ENCODE measurements at places on chromosomes 3 and 15.

- H3K4me3 ChIP-seq, result no peak overlapping the region
- H3K36me3 ChIP-seq, result peaks cover 1% of the 10 kb centered on the region
- DNase-seq, result no peak
- no peaks in the 10 kb centered on the region for H3K4me1 ChIP-seq
- H3K27ac ChIP-seq, result no peak overlapping the region
These were observed 9.5 kb downstream of the ADAMTS17 start for GRCh38 chr15:100332231-100332630.

DNA sequence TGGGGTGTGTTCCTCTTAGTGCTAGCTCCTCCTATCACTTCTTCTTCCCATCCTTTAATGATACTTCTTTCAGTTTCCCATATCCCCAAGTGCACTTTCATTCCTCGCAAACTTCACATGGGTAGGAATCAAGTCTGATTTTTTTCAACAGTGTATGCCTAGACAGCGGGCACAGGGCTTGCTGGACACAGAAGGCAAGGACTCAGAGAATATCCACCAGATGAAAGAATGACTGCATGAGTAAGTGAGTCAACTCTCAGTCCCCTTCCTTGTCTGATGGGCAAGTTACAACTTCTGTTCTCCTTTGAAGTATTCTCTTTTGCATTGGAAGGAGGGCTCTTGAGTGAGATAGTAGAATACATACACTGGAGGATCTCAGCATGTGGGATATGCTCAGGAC, 3.1 kb upstream of the SQOR start:
- H3K4me1 ChIP-seq, result no peaks in the 10 kb centered on the region
- DNase-seq, result no peak
- H3K27me3 ChIP-seq, result no peaks in the 10 kb centered on the region
- H3K36me3 ChIP-seq, result no peaks in the 10 kb centered on the region
- H3K27ac ChIP-seq, result no peak overlapping the region
- no peak overlapping the region for H3K4me3 ChIP-seq

DNA sequence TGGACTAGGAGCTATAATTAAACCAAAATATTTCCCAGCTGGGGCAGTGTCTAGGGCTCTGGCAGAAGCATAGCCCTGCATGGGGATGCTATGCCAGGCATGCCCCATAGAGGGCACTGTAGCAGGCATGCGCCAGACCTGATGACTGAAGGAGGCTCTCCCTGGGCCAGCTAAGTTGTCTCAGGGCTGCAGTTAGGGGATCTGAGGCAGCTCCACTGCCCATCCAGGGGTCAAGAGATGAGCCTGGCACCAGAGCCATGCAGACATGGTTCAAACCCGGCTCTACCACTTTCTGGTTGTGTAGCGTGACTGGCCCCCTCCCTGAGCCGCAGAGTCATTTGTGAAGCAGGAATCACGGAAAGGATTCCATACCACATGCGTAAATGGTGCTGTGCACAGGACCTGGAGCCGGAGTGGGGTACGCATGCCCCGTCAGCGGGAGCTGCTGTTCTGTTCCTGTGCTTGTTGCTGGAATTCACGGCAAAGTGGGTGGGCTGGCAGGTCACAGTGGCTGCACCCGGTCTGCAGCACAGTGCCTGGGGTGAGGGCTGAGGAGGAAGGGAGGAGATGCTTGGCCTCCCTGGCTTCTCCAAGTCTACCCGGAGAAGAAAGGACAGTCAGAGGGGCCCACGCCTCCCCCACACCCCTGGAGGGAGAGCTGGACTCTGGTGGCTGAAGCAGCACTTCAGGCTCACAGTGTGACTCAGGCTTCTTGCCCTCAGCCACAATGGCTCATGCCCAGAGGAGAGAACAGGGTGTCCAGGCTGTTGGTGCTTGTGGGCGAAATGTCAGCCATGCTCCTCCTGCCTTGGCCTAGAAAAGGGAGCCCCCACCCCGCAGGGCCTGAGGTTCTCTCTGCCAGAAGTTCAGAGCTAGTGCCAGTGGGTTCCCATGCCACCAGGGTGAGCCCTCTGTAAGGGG, 43.1 kb downstream of the DNASE1L3 start:
- no peaks in the 10 kb centered on the region for H3K36me3 ChIP-seq
- no peaks in the 10 kb centered on the region for H3K27me3 ChIP-seq
- no peaks in the 10 kb centered on the region for H3K4me1 ChIP-seq
- H3K4me3 ChIP-seq, result no peak overlapping the region
- DNase-seq, result no peak

DNA sequence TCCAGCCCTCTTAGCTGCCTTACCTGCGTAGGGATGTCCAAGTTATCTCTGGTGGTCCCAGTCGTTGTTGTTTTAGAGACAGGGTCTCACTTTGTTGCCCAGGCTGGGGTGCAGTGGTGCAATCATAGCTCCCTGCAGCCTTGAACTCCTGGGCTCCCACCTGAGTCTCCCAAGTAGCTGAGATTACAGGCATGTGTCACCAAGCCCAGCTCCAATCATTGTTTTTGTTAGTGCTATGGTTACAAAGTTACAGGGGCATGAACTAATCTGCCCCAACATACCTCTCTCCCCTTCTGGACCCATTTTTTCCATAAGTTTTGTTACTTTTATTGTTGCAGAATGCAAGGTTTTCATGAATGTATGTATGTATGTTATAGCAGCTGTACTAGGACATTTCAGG, 54.7 kb downstream of the CTDSPL2 start:
- H3K27ac ChIP-seq, result no peak overlapping the region
- H3K4me1 ChIP-seq, result no peaks in the 10 kb centered on the region
- no peaks in the 10 kb centered on the region for H3K27me3 ChIP-seq
- no peak overlapping the region for H3K4me3 ChIP-seq
- no peak for DNase-seq

GRCh38 chr3:119786409-119786808, 4.5 kb downstream of the NR1I2 start:
- no peaks in the 10 kb centered on the region for H3K27me3 ChIP-seq
- no peaks in the 10 kb centered on the region for H3K4me1 ChIP-seq
- peak; percentile 81 for DNase-seq
- no peaks in the 10 kb centered on the region for H3K36me3 ChIP-seq
- H3K27ac ChIP-seq, result no peak overlapping the region
- peak overlapping the region; percentile 25 for H3K4me3 ChIP-seq

DNA sequence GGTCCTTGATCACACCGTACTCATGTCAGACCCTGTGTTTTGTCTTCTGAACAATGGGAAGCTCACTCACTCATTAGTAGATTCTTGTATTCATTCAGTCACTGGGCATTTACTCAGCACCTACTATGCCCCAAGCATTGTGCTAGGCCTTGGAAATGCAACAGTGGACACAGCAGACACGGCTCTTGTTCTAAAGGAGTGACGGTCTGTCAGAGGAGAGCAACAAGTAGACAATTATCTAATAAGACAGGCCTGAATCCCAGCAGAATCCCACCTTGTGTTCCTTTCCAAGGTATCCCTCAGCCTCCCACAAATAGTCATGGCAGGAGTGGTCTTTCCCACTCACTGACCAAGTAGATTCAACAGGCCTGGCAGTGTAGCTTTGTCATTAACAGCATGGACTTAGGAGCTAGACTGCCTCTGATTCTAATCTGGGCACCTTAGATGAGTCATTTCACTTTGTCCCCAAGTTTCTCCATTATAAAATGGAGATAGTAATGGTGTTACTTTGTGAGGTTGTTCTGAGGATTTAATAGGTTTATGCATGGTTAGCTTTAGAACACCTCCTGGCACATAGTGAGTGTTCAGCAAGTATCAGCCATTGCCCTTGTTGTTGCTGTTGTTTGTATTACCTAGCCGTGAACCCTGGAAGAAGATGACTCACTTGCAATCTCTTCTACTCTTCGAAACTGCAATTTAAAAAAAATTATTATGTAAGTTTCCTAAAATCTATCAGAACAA, 69.1 kb downstream of the SSUH2 start:
- H3K27ac ChIP-seq, result no peak overlapping the region
- H3K27me3 ChIP-seq, result no peaks in the 10 kb centered on the region
- no peak for DNase-seq
- no peak overlapping the region for H3K4me3 ChIP-seq
- H3K36me3 ChIP-seq, result no peaks in the 10 kb centered on the region

- H3K27ac ChIP-seq, result peak overlapping the region; percentile 43
- DNase-seq, result no peak
- H3K27me3 ChIP-seq, result no peaks in the 10 kb centered on the region
- peaks cover 7% of the 10 kb centered on the region for H3K4me1 ChIP-seq
- peak overlapping the region; percentile 62 for H3K4me3 ChIP-seq
These were observed 40.5 kb upstream of the ROPN1 start for GRCh38 chr3:124032311-124032880.

DNA sequence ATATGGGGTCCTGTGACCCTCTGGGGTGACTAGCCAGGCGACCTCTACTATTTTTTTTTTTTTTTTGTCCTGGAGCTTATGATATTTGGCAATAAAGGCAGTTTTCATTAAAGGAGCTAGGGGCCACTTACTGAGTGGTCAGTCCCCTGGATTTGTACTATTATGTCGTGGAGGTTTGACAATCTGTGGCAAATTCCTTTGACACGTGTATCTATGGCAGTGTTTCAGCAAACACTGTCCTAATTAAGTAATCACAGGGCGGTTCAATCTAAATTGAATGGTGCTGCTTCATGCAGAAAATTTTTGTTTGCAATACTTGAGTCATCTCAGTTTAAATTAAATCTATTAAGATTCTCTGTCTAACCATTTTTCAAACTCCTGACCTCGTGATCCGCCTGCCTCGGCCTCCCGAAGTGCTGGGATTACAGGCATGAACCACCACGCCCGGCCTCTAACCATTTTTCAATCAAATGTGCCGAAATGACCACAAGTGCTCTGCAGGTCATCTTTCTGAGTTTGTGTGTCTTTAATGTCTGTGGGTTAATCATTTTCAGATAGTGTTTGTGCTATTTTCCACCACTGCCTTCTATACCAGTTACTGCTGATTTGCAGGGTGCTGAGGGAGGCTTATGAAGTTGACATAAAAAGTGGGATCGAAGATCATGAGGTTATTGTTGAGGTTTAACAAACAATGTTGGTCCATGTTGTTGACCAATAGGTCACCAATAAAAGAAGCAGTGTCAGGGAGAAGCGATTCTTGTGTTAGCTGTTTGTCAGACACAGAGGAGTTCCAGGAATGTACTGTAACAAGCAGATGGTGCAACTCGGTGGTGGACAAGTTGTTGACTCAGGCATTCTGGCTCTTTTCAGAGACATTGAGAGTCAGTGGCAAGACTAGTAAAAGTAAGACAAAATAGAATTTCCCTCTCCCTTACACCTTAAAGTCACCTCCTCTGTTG, 18.6 kb upstream of the SLC2A2 start:
- DNase-seq, result no peak
- H3K36me3 ChIP-seq, result no peaks in the 10 kb centered on the region
- H3K4me1 ChIP-seq, result no peaks in the 10 kb centered on the region
- H3K4me3 ChIP-seq, result peak overlapping the region; percentile 25

GRCh38 chr3:187223799-187224198, 26.5 kb downstream of the RTP1 start:
- H3K36me3 ChIP-seq, result no peaks in the 10 kb centered on the region
- H3K27ac ChIP-seq, result peak overlapping the region; percentile 91
- H3K4me1 ChIP-seq, result peaks cover 28% of the 10 kb centered on the region
- H3K27me3 ChIP-seq, result no peaks in the 10 kb centered on the region
- DNase-seq, result no peak

DNA sequence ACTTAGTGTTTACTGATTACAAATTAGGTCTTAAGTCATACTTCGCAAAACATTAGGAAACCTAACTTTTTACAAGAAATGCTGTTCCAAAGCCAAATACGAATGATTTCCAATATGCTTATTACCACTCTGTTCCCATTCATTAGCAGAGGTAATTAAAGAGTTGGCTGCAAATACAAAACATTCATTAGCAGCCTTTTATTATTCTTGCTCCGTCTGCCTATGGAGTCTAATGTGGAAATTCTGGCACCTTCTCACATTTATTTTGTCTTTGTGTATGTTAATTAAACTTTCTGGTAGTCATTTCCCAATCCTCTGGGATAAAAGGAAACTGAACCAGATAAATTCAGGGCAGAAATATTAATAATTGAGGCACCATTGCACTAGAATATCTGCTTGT, 689.0 kb downstream of the PLOD2 start:
- H3K36me3 ChIP-seq, result no peaks in the 10 kb centered on the region
- no peak overlapping the region for H3K4me3 ChIP-seq
- H3K27ac ChIP-seq, result no peak overlapping the region
- no peaks in the 10 kb centered on the region for H3K4me1 ChIP-seq
- no peak for DNase-seq
- no peaks in the 10 kb centered on the region for H3K27me3 ChIP-seq

DNA sequence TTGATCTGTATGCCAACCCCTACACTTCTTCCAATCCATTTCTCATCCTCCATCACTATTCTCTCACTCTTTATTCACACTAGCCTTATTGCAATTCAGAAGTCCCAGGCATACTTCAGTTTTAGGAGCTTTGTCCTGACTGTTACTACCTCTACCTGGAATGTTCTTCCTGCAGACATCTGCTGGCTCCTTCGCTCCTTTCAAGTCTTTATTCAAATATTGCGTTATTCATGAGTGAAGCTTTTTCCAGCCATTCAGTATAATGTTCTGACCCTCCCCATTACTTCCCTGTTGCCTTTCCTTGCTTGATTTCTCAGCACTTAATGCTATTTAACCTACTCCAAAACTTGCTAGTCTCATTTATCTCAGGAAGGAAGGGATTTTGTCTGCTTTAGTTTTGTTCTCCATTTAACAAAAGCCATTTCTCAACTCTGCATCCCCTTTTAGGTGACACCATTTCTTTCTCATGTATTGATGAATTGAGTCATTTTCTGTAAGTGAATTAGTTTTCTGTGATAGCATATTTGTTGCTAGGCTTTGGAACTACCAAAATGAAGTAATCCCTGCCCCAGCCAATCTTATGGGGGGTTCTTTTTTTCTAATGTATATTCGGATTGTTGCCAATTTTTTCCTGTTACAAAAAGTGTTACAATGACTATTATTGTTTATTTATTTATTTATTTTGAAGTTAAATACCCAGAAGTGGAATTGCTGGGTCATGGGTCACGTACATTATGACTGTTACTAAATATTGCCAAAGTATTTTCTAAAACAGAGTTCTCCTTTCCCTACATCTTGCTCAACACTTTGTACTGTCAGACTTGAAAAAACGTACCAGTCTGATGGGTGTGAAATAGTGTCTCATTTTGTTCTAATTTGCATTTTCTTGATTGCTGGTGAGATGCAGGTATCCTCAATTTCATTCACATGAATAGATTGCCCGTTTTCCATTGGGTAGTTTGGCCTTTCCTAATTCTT, 9.4 kb downstream of the ATP11B start:
- H3K36me3 ChIP-seq, result no peaks in the 10 kb centered on the region
- H3K4me1 ChIP-seq, result no peaks in the 10 kb centered on the region
- DNase-seq, result no peak
- no peaks in the 10 kb centered on the region for H3K27me3 ChIP-seq

- no peak for DNase-seq
- H3K4me1 ChIP-seq, result peaks cover 4% of the 10 kb centered on the region
- H3K4me3 ChIP-seq, result no peak overlapping the region
- no peaks in the 10 kb centered on the region for H3K36me3 ChIP-seq
- H3K27me3 ChIP-seq, result no peaks in the 10 kb centered on the region
- H3K27ac ChIP-seq, result no peak overlapping the region
These were observed 157.9 kb downstream of the MEX3B start for GRCh38 chr15:81887912-81888311.

- no peaks in the 10 kb centered on the region for H3K36me3 ChIP-seq
- H3K4me3 ChIP-seq, result no peak overlapping the region
- H3K4me1 ChIP-seq, result no peaks in the 10 kb centered on the region
- no peak for DNase-seq
- no peak overlapping the region for H3K27ac ChIP-seq
These were observed 17.1 kb downstream of the ZBED2 start for GRCh38 chr3:111577798-111578685.

- H3K27me3 ChIP-seq, result no peaks in the 10 kb centered on the region
- H3K36me3 ChIP-seq, result no peaks in the 10 kb centered on the region
- no peak overlapping the region for H3K4me3 ChIP-seq
- no peaks in the 10 kb centered on the region for H3K4me1 ChIP-seq
These were observed 392.4 kb downstream of the EDEM1 start for GRCh38 chr3:5579946-5580345.

- no peaks in the 10 kb centered on the region for H3K4me1 ChIP-seq
These were observed 237.8 kb upstream of the NR2E3 start for GRCh38 chr15:71572452-71573053.

All from right lobe of liver (tissue), 6 donors.